ENCODE measurements at places on chromosomes 12 and 14. TPM values are rescaled to one million over a fixed set of nuclear protein-coding genes. Genes with fewer than 3 reads are reported as not detected.
A peak's percentile ranks its signal among the peaks of the same experiment; 100 is the strongest.

DNA sequence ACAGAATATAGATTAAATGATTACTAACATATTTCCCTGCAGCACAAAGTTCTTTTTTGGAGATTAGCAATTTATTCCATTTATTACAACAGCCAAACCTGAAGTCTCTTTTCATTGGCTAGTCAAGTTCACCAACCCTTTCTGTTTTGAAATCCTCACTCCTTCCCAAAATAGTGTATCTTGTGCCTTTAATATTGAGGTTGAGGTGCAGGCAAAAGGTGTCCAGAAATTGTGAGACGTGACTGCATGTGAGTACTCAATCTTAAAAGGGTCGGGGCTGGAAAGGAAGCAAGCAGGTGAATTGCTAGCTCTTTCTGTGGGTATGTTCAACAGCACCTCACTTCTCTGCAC lies 11.1 kb upstream of the FOXN3 start:
- DNase-seq: no peak

GRCh38 chr12:27335364-27336281 lies 3.0 kb downstream of the BMAL2 start:
- DNase-seq: no peak

- peak; percentile 28 for DNase-seq
Observed at GRCh38 chr12:111596985-111597830, 1.9 kb downstream of the ATXN2 start.

DNA sequence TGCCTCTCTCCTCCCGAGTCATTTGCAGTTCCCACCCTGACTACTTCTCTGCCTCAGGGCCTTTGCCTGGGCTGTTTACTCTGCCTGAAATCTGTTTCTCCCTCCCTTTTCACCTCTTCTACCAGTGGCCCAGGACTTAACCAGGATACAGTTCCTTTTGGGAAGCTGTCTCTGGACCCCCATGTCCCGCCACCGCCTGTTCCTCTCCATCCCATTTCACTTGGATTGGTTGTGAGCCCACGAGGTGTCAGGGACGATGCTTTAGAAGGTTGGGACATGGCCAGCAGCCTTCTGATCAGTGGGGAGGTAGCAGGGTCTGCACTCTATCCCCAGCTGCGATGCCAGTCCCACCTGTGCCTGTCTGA lies 51.8 kb downstream of the FAM222A start:
- no peak for DNase-seq

DNA sequence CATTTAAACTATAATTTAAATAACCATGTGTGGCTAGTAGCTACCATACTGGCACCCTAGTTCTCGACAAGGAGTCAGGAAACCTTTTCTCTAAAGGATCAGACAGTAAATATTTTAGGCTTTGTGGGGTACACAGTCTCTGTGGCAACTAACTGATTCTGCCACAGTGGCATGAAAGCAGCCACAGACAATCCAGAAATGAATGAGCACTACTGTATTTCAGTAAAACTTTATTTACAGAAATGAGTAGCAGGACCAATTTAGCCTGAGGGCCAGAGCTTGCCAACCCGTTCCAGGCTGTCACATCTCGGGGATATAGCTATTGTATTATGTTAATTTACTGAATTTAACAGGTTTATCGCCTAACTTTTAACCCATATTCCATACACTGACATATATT lies 278.7 kb downstream of the ITPR2 start:
- DNase-seq: no peak

DNA sequence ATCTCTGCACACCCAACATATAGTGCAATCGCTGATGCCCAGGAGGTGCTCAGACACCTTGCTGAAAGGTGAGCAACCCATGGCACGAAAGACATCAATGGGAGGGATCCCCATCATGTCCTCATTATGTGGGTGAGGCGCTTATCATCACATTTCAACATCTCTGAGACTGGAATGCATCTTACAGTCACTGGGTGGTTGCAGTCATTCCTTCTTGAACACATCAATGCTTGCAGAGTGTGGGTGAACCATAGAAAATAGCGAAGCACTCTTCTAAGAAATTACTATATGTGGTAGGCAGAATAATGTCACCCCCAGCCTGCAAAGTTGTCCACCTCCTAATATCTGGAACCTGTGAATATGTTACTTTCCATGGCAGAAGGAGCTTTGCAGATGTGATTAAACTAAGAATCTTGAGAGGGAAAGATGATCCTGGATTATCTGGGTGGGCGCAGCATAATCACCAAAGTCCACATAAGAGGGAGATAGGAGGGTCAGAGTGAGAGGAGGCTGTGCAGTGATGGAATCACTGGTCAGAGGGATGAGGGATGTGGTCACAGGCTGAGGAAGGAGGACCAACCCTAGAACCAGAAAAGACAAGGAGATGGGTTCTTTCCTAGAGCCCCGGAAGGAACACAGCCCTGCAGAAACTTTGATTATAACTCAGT lies 51.2 kb downstream of the GLRX5 start:
- DNase-seq: no peak

GRCh38 chr14:64117671-64118402 lies 176.3 kb downstream of the ESR2 start:
- DNase-seq: no peak

DNA sequence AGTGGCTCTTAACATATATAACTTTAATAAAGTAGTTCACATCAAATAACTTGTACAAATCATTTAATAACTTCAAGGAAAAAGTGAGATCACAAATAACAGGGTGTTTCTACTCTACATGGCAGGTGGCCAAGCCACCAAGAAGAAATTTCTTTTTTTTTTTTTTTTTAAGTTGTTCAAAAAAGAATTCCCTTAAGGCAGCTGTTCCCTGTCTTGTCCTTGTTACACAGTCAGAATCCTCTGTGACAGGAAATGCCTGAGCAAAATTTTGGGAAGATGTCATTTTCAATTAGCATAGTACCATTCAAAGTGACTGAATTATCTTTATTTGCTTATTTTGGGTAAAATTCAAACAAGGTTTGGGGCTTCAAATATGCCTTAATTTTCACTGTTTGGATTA lies 79.4 kb downstream of the LIN7A start:
- no peak for DNase-seq

- no peak for DNase-seq
Observed at GRCh38 chr12:125512541-125513298, 447.5 kb downstream of the AACS start.

GRCh38 chr14:71355324-71356201 lies 448.3 kb downstream of the PCNX1 start:
- DNase-seq: no peak

DNA sequence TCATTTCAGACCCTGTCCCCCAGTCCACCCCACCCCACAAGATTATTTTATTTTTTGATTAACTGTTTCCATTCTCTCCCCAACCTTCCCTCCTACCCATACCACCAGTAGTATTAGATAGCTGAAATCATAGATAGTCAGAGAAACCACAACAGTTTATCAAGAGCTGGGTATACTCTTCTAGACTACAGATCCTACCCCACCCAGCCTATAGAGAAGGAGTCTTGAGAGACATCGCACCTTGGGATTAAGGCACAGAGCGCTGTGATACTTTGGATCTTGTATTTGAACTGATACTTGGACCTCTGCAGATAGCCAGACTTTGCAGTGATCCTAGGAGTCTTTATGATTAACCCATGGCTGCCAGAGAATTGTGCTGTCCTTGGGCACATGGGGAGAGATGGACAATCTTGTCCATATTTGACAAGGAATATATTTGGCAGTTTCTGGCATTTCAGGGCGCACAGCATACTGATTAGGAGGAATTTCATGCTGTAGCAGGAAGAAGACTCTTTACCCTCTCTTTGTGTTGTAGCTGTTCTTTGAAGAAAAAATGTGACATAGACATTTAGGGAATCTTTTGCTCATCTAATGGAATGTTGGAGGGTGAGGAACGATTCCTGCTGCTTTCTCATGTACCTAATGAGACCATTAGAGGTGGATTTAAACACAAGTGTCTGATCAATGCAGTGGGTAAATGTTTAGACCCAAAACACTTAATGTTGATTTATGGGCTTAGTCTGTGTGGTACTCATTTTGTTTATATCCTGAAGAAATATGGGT lies 982 bp downstream of the RBMS2 start:
- no peak for DNase-seq

DNA sequence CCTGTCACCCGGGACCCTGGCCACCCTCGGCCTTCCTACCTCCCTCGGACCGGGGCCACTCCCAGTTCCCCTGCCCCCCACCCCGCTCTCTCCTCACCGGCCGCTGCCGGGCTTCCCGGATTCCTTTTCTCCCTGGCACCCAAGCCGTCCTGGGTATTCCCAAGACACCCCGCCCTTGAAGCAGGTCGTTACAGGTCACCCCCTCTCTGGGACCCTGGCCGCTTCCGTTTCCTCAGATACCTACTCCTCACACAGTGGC lies 493 bp downstream of the NUMB start:
- DNase-seq: peak; percentile 38

BEGAIN gene
- 1.3 TPM for total RNA-seq

CACNA1C gene
- 1.7 TPM for total RNA-seq

TGFB3 gene
- total RNA-seq: 1.7 TPM

FAM216A gene
- total RNA-seq: 16.9 TPM

DHRS2 gene
- total RNA-seq: 1.8 TPM

FBLN5 gene
- total RNA-seq: 4.0 TPM

LRR1 gene
- 42.6 TPM for total RNA-seq

SERPINA6 gene
- total RNA-seq: 0.15 TPM
